Small intestine (tissue), 16 donors: ENCODE measurements at places on chromosomes 2 and 18.

- peak; percentile 9 for DNase-seq
Measured at GRCh38 chr2:65991381-65992197, 443.3 kb upstream of the MEIS1 start.

GRCh38 chr2:235611349-235611748 is 117.5 kb downstream of the AGAP1 start:
- DNase-seq, result no peak

GRCh38 chr2:20425371-20425881 is 21.4 kb upstream of the RHOB start:
- no peak for DNase-seq

- no peak for DNase-seq
Measured at GRCh38 chr2:240018071-240018750, 6.9 kb downstream of the NDUFA10 start.

- no peak for DNase-seq
Measured at GRCh38 chr2:150520887-150521664, 33.6 kb upstream of the RND3 start.

DNA sequence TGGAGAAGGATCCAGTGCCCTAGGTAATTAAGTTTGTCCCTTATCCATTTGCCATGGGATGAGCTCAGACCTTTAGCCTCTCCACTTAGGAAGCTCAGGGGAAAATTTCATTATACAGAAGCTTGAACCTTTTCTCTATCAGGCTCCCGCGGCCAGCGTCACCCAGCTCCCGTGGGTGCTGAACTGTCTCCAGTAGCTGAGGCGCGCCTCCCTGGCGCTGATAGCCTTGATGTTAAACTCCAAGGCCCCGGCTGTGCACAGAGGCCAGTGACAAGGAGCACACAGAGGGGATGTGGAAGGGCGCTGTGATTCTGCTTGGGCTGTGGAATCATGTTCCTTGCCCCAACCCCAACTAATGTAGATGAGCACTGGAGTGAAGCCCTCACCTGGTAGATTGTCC is 50.8 kb downstream of the NRP2 start:
- DNase-seq, result no peak

DNA sequence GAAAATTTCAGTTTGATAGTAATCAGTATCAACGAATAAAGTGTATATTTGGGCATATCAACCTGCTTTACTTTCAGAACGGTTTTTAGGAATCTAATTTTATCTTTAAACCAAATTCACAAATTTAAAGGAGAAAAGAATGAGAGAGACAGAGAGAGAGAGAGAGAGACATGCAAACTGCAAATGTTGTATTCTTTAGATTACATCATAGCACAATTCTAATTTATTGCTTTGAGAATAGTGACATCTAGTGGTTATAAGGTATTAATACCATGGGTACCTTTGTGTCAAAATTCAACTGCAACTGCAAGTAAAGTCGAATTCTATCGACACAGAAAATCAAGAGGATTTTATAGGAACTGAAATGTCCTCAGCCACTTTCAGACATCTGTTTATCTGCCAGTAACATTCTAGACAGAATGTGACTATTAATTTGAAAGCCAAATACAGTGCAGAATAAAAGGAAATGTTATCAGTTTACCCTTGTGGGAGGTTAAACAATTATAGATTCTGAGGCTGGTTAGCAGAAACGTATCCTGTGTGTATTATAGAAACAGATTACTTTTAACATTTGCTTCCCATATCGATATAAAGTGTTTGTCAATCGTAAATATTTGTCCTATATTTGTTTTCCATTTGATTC is 529.8 kb upstream of the VRK2 start:
- peak; percentile 29 for DNase-seq

GRCh38 chr2:26640781-26641564 is at the start of gene CIB4:
Gene CIB4, minus strand, starts transcription at chr2:26641366. Its CDS starts 52 bp downstream, at chr2:26641314.
- DNase-seq, result no peak

DNA sequence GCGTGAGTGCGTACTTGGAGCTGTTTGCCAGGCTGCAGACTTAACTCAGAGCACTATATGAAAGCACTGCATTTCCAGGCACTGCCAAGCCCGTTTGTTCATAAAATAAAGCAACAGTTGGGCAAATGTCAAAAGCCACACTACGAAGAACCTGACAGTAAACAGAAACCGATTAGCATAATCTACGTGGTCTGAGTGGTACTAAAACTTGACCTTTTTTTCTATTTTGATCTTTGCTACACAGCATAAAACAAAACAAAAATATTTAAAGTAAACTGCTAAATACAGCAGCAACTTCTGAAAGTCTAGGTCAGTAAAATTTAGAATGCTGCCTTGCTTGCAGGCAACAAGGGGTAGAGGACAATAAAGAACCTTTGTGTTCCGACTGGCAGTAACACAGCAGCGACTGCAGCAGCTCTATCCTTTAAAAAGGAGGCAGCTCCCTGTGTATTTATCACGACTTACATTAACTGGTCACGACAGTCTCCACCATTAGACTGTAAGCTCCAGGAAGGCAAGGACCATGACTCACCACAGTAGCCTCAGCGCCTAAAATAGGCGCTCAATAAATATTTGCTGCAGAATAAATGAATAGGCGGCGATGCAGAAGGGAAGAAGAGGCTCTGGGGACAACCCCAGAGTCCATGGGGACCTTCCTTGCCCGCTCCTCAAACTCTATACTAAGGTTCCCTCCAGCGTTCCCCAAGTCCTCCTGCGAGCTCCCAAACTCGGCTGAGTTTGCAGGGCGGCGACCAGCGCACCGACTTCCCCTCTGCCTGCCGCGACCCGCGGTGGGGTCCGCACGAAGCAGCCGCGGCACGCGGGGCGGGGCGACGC is 902 bp downstream of the SS18 start:
- DNase-seq, result peak; percentile 31

DNA sequence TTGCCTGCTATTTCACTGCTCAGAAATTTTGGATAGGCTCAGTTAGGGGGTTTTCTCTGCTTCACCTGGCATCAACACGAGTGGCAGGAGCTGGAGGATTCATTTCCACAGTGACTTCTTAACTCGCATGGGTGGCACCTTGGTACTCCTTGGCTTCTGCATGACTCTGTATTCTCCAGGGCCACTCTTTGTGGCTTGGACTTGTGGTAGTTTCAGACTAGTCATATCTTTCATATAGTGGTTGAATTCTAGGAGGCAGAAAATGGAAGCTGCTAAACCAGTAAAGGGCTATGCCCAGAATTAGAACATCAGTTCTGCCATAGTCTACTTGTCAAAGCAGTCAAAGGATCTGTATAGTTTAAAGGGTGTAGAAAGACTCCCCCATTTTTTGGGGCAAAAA is 6.8 kb downstream of the MAIP1 start:
- DNase-seq, result no peak

DNA sequence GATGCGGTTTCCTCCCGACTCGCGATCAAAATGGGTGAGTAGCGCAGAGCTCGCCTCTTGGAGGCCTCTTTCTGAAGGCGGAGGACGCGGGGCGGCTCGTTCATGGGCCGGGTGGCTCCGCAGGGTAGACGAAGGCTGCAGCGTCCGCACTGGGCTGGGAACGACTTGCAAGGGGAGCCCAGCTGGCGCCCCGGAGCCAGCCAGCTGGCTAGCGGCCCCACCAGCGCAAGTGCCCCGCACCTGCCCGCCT is 328 bp upstream of the PASK start:
- DNase-seq, result no peak

DNA sequence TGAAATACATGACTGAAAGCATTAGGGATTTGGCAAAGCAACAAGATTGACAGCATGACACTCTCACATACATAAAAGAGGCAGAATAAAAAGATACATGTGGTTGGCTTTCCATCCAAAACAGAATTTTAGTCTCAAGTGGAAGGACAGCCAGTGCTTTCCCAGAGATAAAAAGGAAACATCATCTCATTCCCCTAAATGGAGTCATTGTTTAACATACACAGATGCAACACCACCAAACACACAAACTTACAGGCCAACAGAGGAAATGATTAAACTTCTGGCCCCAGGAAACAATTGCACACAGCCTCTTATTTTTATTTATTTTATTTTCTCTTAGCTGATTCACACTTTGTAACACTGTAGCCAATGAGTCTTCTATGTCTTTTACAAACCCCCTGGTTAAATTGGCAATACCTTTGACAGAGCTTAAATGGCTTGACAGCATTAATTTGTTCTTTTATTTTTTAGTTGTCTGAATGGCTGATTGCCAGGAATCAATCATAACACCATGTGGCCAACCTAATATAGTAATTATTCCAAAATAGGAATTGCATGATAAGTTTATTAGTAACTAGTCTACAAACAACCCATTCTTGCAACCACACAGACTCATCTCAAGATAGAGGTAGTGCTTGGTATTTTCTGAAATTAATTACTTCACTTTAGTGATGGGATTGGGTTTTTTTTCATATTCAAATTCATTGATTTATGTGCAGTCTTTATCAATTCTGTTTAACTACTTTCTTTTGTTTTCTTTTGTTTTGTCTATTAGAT is 190.5 kb downstream of the RND3 start:
- DNase-seq, result no peak

DNA sequence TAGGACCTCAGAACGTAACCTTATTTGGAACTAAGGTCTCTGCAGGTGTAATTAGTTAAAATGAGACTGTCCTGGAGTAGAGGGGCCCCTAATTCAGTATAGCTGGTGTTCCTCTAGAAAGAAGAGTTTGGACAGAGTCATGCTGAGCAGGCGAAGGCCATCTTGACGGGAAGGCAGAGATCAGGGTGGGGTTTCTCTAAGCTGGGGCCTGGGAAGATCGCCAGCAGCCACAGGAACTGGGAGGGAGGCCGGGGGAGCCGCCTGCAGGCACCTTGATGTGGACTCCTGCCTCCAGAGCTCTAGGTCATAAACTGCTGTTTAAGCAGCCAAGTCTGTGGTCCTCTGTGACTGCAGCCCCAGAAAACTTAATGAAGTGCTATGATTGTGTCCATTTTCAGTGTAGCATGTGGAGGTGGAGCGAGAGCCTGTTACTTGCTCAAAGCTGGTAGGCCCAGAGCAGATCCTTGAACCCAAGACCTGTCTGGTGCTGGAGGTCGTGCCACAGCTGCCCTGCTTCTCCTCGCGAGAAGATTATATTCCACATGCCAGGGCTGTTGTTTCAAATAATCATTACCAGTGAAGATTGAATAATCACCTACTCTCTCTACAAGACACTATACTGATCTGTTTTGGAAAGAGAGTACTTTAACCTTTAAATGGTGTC is 105.7 kb downstream of the TPO start:
- no peak for DNase-seq

GRCh38 chr2:96759548-96759947 is 1.2 kb upstream of the CNNM4 start:
- no peak for DNase-seq

DNA sequence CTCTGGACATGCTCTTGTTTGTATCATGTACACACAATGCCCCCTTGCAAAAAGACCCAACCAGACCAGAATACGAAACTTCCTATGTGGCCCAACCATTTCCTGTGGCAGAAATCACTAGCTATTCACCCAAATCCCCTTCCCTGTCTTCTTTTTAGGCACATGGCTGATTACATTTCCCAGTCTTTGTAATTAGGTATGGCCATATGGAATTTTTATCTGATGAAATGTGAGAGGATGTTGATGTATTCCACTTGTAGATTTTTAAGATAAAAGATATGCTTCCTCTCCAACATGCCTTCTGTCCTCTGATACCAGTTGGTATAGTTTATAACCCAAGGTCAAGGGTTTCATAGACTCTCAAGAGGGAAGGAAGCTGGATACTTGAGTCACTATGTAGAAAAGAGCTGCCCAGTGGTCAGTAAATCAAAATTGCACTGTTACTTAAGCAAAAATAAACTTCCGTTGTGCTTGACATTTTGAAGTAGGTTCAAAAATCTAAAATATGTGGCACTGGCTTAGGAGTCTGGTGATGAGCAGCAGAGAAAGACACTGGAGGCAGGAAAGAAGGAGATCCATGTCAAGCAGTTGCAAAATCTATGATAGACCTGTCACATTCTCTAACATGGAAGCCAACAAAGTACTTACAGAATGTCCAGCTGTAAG is 297.4 kb downstream of the SMAD2 start:
- no peak for DNase-seq

- no peak for DNase-seq
Measured at GRCh38 chr2:96952016-96952750, 34.2 kb downstream of the FAM178B start.

GRCh38 chr2:24907116-24907515 is 12.9 kb downstream of the ADCY3 start:
- no peak for DNase-seq

- DNase-seq, result no peak
Measured at GRCh38 chr18:41646915-41647620, 308.0 kb upstream of the PIK3C3 start.

DNA sequence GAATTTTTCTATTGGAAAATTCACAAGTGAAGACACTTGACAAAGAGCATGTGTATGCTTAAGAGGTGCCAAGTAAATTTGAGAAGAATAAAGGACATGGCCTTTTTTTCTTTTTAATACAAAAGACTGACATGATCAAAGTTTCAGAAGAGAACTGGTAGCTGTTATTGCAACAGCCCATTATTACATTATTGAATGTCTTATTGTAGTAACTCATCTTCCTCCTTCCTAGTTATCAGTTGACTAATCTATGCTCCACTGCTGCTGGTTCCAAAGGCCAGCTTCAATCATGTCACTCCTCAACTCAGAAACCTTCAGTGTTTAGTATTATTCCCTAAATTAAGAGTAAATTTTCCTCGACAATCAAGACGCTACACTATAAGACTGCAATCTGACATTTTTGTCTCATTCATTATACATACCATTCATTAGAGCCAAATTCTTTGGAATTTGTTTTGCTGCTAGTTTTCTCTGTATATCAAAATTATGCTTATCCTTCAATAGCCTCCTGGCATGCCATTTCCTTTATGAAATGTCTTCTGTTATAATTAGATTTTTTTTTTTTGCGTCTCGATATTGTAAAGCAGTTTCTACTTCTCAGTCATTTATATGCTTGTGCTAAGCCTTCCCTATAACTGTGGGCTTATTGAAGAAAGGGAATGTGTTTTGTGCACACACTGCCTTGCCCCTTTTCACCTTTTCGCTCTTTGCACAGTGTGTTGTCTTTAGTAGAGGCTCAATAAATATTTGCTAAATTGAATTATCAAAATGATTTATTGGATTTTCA is 27.9 kb downstream of the ITGA4 start:
- no peak for DNase-seq

DNA sequence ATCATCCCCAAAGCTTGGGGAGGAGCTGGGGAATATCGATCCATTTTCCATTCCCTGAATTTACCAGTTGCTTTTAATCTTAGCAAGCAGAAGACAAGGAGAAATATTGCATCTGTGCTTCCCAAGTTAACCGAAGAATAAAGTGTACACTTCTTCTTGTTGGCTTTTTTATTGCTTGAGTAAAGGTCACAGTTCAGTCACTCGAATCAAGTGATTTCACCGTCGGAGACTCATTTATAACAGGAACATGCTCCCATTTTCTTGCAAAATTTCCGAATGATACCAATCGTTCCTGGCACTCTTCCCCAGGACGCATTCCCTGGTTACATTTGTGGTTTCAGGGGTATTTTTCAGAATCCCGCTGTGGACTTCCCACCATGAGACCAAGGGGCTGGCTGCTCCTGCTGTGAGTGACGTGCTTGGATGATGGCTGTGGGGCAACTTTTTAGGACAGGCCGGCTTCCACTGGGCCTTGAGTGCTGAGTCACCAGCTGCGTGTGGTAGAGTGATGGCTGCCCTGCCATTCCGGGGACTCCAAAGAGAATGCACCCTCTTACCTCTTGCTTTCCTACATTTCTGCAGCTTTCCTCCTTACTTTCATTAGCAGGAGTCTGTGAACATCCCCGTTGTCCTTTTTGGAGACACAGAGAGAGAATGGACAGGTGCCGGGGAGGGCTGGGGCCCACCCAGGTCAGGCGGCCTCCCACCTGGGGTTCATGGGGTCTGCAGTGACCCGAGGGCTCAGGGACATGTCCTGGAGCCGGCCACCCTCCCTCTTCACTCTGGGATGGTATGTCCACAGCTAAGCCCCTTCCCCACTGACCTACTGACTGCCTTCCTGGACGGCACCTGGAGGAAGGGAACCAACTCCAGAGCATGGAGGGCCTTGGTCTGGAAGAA is 60.7 kb upstream of the HDAC4 start:
- DNase-seq, result peak; percentile 60
